ENCODE measurements at places on chromosomes 7 and 10.

- DNase-seq: no peak
Observed at GRCh38 chr10:100148353-100149211, 37.2 kb downstream of the ERLIN1 start.

GRCh38 chr7:132499065-132499464, 77.2 kb downstream of the PLXNA4 start:
- no peak for DNase-seq

DNA sequence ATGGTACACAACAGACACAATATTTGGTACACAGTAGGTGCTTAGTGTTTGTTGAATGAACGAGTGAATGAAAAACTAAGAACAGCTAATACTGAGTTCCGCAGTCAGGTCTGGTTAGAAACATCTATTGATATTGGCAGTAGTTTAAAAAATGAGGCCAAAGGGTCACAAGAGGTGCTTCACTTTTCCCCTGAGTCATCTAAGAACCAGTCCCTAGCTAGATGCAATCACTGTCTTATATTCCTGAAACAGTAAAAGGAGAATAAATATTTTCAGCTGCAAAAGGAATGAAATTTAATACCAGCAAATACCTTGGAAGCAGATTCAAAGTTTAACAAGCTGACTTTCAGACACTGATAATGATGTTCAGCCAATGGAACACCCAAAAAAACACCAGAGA, 54.5 kb downstream of the SCRN1 start:
- no peak for DNase-seq

DNA sequence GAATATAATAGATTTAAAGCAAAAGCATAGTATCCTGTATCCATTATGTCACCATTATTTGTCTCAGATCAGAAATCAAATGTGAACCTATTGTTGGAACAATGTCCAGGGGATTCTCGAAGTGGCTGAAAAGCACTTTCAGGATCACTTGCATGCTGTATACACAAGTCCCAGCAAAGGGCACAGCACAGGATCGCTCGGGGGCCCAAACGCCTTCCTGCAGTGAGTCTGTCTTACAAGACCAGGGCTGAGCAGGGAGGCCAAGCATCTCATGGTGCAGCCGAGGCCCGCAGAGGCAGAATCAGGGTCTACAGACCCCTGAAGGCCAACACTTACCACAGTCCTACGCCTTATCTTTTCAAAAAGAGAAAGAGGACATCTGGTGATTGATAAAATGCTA, 92.3 kb downstream of the TNS3 start:
- DNase-seq: no peak

- no peak for DNase-seq
Observed at GRCh38 chr7:101516851-101517250, 112.2 kb downstream of the MYL10 start.
